ENCODE measurements at places on chromosomes 7 and 10. TPM values are rescaled to one million over a fixed set of nuclear protein-coding genes. Genes with fewer than 3 reads are reported as not detected.

ENTPD7 gene
- 18.3 TPM for polyA plus RNA-seq

SUGCT gene
- polyA plus RNA-seq = 72.6 TPM

MRPL32 gene
- polyA plus RNA-seq = 66.5 TPM

GNAI1 gene
- polyA plus RNA-seq = 26.8 TPM

CDHR1 gene
- 8.8 TPM for polyA plus RNA-seq

C10orf53 gene
- not detected for polyA plus RNA-seq

FEZF1 gene
- polyA plus RNA-seq = not detected

STAMBPL1 gene
- polyA plus RNA-seq = 4.2 TPM

Data from mammary epithelial cell (primary cell).